ENCODE measurements at places on chromosomes 2 and 18.

GRCh38 chr2:106886916-106887758, 1.2 kb upstream of the ST6GAL2 start:
- DNase-seq = no peak

DNA sequence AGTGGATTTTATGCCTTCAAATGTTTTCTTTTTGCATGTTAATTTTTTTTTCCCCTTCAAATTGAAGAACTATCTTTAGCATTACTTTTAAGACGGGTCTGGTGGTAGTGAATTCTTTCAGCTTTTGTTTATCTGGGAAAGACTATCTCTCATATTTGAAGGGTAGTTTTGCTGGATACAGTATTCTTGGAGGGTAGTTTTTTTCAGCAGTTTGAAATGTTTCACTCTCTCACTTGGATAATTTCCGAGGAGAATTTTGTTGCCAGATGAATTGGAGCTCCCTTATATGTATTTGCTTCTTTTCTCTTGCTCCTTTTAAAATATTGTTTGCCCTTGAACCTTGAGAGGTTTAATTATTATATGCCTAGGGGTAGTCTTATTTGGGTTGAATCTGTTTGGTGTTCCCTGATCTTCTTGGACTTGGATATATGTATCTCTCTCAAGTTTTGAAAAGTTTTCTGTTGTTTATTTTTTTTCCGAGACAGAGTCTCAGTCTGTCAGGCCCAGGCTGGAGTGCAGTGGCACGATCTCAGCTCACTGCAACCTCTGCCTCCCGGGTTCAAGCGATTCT, 15.5 kb downstream of the TTLL4 start:
- DNase-seq = no peak

DNA sequence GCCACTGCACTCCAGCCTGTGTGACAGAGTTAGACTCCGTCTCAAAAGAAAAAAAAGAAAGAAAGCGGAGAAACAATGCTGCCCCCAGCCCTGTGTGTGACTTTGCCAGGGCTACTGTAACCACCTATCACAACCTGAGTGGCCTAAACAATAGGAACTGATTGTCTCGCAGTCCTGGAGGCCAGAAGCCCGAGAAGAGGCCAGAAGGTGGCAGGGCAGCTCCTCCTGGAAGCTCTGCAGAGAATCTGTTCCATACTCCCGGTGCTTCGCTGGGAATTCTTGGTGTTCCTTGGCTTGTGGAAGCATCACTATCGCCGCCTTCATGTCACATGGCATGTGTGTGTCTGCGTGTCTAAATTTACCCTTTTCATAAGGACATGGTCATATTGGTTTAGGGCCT, 14.4 kb upstream of the RAB17 start:
- DNase-seq = no peak

DNA sequence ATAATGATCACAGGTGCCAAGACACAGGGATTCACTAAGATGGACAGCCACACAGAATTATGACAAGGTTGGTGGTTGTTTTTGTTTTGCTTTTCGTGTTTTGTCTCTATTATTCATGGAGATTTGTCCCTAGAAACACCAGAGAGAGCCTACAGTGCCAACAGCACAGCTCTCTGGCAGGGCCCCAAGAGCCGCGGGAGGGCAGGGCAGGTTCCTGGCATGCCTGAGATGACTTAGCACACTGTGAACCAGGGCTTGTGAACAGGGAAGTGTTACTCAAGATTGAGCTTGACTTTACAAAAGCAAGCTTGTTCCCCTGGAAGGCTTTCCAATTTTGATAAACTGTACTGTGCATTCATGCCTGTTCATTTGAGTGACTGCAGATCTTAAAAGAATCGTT, 437.4 kb upstream of the SALL3 start:
- DNase-seq = no peak

GRCh38 chr2:230343747-230344146, 16.8 kb downstream of the SP140L start:
- DNase-seq = no peak

GRCh38 chr2:69549421-69549820, 94.1 kb downstream of the AAK1 start:
- no peak for DNase-seq

GRCh38 chr2:108165729-108166128, 74.0 kb upstream of the SULT1C3 start:
- no peak for DNase-seq

DNA sequence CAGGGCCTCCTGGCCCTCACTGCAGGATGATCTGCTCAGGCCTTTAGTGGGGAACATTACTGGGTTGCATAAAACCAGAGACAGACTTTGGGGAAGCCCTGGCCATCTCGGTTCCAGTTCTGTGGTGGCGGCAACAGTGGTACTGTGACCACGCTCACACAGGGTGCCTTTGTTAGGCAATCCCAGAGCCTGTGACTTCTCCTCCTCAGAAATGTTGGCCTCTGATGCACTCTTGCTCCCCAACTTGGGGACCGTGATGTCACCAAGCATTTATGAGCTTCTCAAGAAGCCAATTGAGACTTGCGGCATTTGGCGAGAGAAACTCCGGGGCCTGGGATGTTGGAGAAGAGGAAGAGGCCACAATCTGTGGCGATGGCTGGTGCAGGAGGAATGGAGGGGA, 80.9 kb upstream of the PKDCC start:
- no peak for DNase-seq

DNA sequence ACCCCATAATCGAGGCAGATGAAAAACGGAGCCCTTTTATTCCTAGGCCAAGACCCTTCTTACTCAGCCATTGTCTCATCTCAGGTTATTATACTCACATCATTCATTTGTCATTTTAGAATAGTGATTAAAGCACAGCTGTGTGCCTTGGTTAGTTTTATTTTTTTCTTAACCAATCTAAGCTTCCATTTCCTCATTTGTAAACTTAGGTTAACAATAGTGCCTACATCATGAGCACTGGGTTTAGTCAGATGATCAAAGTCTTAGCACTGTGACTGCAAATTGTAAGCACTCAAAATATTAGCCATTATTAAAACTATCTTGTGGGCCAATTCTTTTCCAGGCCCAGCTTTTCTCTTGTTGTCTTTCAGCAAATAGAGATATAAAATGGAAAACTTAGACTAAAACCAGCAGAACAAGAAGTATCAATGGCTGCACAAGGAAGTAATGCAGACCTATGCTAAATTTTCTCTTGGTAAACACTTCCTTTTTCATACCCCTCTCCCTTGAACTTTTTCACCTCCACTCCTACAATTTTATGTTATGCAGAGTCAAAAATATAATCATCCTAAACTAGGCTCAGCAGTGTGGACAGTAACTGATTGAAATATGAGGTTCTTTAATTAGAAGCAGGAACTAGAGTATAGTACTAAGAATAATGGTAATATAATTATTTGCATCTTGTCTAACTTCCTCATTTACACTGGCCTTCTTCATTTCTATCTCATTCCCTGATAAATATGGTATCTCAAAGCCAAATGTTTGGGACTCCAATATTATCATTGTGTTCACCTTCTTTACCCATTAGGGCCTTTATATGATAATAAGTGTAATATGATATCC, 21.5 kb upstream of the GALNT3 start:
- no peak for DNase-seq

DNA sequence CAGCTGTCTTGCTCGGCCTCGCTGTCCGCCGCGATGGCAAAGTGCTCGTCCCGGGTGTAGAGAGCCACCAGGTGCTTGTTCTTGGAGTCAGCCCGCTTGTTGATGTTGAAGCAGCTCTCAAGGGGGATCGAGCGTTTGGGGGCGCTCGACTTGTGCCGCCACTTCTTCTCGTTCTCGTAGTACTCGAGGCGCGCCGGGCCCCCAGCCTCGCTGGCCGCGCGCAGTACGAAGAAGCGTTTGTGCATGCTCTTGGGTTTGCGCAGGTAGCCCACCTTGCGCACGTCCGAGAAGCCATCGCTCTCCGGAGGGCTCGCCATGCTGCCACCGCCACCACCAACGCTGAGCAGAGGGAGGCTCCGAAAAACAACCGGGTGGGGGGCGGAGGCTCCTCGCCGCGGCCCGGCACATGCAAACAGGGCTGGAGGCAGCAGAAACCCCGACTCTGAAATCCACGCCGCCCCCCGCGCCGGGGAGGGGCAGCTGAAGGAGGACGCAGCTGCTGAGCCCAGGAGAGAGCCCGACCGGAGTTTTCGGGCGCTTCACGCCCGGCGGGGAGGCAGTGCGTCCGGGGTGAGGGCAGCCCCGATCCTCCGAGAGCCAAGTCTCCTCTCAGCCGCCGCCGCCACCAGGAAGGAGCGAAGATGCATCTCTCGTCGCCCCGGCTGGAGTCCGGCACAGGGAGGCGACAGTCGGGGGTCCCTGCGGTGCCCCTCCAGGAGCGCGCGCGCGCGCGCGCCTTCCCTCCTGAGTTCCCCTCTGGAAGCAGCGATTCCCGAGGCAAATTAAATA, 1.0 kb downstream of the IRS1 start:
- DNase-seq = peak; percentile 56

- DNase-seq = no peak
Observed at GRCh38 chr18:78130232-78131195, 849.1 kb upstream of the SALL3 start.

GRCh38 chr18:50750546-50750945, 69.3 kb downstream of the MRO start:
- DNase-seq = no peak

GRCh38 chr2:127639111-127639474, 6.9 kb upstream of the GPR17 start:
- no peak for DNase-seq

DNA sequence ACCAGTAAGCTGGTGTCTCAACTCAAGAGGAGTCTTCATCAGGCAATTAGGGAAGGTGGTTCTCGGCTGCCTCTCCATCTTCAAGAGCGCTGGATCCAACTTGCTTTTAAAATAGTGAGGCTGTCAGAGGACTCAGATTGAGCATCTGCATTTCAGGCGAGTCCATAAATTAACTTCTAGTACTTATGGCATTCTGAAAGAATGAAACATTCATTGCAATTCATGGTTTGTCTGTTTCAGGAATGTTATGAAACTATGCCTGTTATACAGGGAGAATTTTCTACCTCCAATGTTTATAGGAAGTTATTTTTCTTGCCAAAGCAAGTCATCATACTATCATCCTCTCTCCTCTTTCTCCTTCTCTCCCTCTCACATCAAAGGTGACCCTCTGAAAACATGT, 883.2 kb downstream of the SLC4A3 start:
- no peak for DNase-seq

DNA sequence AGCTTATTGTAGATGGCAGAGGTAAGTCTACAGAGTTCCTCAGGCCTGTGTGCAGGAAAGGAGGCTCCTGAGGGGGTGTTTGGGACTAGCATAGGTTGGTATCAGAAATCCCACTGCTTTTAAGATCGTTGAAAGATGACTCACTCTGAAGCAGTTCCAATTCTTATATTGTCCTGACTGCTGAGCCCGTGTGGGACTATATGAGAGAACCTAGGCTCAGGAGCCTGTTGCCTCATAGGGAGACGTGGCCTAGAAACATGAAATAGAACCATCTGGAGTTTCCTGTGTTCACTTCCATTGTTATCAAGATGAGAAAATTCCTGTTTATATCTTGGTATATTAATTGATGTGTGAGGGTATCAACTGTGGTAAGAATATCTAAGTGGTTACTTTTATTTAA, 5.7 kb downstream of the CCT7 start:
- no peak for DNase-seq

GRCh38 chr2:74415762-74416395, 5.5 kb downstream of the C2orf81 start:
- no peak for DNase-seq

- no peak for DNase-seq
Observed at GRCh38 chr2:1055014-1055595, 104.5 kb downstream of the SNTG2 start.

DNA sequence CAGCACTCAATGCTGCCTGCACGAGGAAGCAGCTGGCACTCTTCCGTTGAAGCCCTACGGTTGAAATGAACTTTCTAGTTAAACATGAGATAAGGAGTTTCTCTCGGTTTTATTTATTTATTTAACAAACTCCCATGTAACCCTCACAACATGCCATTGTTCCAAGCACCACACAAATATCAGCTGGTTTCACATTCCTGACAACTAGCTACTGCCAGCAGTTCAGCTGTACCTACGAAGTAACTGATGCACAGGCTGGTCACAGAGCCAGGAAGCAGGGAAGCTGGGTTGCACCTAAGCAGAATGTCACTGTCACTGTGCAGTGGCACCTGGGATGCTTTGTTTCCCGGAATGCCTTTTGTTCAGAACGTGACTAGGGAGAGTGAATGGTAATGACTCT, 18.1 kb downstream of the TIMM21 start:
- no peak for DNase-seq

- DNase-seq = no peak
Observed at GRCh38 chr2:86300496-86300895, 36.9 kb downstream of the REEP1 start.

- no peak for DNase-seq
Observed at GRCh38 chr2:129758784-129759471, 220.5 kb upstream of the RAB6C start.
